ENCODE measurements at places on chromosomes 2 and 18.

DNA sequence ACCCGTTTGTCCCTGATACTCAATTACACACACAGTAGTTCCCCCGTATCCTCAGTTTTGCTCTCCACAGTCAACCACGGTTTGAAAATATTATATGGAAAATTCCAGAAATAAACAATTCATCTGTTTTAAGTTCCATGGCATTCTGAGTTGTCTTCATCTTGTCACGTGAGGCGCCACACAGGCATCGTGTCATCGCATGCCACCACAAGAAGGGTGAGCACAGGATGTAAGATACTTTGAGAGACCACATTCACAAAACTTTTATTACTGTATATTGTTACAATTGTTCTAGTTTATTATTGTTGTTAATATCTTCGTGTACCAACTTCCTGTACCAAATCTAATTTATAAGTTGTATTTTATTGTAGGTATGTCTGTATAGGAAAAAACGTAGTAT, 17.7 kb downstream of the ADNP2 start:
- no peak for DNase-seq

- DNase-seq = no peak
These were observed 130.4 kb downstream of the CCDC74A start for GRCh38 chr2:131657895-131658768.

- no peak for DNase-seq
These were observed 108.1 kb downstream of the MARCO start for GRCh38 chr2:119049968-119050704.

GRCh38 chr2:190408538-190409271, 550 bp downstream of the MFSD6 start:
- peak; percentile 55 for DNase-seq

DNA sequence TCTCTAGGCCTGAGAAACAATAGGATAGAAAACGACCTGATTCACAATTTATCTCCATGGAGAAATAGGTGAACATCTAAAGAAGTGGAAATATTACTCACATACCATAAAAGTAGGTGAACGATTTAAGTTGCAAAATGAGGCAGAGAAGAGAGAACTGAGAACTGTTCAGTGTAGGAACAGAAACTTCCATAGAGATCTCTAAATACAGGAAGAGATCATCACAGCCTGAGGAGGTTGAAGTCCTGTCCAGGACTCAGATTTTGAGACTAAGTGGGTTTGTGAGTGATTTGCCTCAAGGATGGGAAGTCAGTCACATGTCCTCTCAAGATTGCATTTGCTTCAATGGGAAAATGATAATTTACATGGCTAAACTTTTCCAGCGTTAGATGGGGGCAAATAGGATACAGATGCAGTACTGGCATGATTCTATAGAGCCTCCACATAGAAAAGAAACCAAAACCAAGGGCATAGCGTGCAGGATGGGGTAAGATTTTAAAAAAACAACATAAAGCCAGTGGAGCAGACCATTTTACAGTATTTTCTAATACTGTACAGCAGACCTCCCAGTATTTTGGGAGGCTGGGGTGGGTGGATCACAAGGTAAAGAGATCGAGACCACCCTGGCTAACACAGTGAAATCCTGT, 68.8 kb downstream of the MEP1B start:
- no peak for DNase-seq

- no peak for DNase-seq
These were observed 650.1 kb upstream of the VRK2 start for GRCh38 chr2:57396355-57397098.

DNA sequence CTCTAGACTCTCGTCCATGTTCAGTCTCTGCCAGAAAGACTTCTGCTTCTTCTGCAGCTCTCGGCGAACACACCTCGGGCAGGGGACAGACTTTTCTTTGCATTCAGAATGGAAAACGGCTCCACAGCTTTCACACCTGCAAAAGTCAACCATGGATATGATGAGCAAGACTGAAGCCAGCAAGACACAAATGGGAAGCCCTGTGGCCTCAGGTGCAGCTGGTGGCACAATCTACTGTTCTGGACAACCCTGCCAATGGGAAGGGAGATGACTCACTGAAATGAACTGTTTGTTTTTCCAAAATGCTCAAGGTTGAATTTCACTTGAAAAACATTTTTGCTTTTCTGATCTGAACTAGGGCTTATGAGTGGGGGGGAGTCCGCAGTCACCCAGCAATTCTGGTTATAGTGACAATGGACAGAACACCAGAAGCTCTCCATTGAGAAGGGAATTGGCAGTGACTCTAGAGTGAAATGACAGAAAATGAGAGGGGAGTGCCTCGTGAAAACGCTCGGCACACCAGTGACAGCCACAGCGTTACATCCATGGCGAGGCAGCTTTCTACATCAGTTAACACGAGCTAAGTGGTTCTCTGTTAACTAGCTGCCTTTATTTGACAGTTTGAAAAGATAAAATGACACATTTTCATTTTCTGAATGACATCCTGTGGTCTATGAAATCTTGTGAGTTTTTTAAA, 58.8 kb upstream of the FZD5 start:
- DNase-seq = no peak

DNA sequence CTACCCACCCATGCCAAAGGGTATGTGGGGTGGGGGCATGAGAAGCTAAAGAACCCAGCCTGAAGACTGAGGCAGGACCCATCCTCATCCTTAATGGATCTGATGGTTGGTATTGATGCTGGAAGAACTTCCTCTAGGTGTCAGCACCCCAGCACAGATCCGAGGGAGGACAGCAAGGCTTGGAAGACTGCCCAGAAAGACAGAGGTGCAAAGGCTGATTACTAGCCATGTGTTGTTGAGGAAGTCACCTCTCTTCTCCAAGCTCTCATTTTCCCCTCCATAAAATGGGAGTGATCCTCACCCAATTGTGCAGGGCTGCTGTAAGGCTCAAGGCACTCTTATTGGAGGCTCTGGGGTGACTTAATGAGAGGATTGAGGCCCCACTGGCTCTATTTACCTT, 256.5 kb downstream of the CELF4 start:
- DNase-seq = no peak

DNA sequence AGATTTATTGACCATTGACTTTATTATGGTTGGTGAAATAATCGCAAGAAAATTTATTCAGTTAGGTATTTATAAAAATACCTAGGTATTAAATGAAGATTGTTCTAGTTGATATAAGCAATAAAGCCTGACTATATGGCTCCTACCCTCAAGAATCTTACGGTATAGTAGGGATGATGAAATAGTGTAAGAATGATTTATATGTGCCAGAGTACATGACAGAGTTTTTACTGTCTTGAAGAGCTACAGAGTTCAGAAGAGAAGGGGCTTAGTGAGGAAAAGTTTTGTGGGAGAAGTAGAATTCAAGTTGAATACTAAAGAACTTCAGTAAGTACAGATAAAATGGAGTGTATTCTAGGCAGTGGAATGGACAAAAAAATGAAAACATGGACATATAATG, 9.7 kb downstream of the CREB1 start:
- DNase-seq = no peak

DNA sequence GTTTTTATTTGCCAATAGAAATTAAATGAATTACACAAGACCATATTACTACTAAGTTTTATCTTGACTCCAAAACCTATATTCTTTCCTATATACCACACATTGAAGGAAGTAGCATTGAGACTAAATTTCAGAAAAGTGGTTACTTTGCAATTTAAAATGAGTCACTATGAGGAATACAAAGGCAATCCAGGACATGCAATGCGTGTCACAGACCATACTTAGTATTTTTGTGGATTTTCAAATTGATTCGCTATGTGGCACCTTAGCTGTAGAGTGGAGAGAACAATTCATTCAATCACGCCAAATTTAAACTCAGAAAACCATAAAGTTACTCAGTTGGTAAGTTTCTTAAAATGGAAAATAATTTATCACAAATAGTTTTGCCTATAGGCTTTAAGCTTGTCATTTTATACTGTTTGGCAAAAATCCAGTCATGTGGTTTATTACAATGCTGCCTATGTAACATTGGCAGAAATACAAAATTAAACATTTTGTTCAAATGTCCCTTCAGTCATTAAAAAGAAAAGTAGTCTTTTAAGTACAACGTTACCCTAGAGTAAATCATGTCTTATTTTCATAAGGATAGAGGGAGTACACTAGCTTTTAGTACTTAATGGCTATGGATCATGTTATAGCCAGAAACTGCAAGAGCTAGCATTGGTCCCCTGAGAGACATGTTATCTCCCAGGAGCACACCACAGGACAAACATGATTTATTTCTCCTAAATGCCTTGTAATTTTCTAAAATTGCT, 222.8 kb upstream of the CDH7 start:
- no peak for DNase-seq

- DNase-seq = no peak
These were observed 9.7 kb downstream of the CAB39 start for GRCh38 chr2:230722207-230722885.

DNA sequence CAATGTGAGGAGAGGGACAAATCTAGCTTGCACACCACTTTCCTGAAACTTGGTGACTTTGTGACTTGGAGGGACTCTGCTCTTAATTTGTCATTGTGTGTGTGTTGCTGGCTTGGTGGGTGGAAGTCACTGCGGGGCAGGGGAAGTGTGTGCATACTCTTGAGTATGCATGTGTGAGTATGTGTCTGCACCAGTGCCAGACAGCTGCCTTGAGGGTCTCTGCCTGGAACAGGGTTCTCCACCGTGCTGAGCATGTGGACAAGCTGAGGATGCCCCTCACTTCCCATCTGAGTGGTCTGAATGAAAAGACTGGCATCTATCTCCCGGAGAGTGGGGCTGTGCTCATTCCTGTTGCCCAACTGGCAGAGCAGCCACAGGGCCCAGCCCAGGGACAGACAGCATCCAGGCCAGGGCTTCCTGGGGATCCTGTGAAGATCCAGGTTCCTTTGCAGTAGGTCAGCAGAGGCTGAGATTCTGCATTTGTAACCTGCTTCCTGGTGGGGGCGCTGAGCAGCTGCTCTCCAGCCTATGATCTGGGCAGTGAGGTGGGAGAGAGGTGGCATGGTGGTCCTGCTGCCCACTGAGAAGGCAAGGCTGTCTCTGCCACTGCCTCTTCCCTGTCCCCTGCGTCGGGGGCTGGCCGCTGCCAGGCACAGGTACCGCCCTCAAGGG, 138.9 kb upstream of the HAAO start:
- DNase-seq = no peak

GRCh38 chr2:151403914-151404313, 5.8 kb upstream of the RIF1 start:
- DNase-seq = no peak

DNA sequence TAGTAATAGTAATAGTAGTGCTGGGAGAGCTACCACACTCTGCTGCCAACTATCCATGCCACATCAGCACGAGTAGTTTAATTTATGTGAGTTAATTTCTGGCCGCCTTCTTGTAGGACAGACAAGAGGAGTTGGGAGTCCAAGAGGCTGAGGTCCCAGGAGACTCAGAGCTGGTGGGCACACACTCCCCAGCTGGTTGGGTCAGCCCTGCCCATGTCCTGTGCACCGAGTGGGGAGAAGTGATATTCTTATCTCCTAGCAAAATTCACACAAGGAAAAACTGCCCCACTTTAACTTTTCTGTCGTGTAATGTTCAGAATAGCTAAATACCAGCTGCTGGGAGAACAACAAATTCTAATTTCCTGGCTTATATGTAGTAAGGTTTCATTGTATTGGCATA, 15.2 kb upstream of the MAP4K4 start:
- no peak for DNase-seq

- no peak for DNase-seq
These were observed 212.5 kb downstream of the SOCS6 start for GRCh38 chr18:70501358-70501757.

GRCh38 chr2:208064220-208064961, 39.1 kb upstream of the PLEKHM3 start:
- DNase-seq = no peak

Measured in DMS79 (cell line).